ENCODE measurements at places on chromosomes 5 and 9.

- no peak for DNase-seq
Observed at GRCh38 chr9:33988219-33988890, 60.3 kb downstream of the UBAP2 start.

- no peak for DNase-seq
Observed at GRCh38 chr5:127707209-127707608, 4.0 kb downstream of the CCDC192 start.

GRCh38 chr5:31328040-31328733 is 134.7 kb downstream of the CDH6 start:
- DNase-seq: no peak

DNA sequence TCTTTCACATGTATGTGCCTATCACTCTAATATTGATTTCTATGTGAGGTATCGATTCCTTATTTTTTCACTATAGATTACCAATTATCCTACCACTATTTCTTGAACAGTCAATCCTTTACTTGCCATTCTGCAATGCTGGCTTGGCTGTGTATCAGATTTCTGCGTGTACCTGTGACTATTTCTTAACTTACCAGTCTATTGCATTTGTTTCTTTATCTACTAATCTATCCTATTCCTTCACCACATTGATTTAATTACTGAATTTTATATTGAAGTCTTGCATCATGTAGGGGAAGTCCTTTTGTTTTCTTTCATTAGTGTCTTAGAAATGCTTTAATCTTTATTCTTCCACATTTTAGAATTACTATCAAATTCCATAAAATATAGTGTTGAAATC is 684.8 kb downstream of the LRRC70 start:
- no peak for DNase-seq

DNA sequence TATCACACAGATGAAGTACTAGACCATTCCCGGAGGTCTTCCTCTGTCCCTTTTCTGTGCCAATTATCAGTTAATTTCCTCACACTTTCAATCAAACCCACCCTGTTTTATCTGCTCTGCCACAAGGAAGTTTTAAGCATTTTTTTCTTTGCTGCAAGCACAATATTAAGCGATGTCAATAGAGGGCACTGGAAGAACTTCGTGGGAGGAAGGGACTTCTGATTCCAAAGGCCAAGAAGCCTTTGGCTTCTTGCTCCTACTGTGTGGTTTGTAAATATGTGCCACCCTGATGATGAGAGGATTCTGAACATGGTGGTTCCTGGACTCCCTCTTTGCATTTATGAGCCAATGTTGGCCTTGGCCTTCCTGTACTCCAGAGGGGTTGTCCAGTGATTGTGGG is 1712.5 kb upstream of the C9orf72 start:
- DNase-seq: no peak

- DNase-seq: no peak
Observed at GRCh38 chr5:111454198-111454622, 58.1 kb downstream of the STARD4 start.

- DNase-seq: no peak
Observed at GRCh38 chr9:21770871-21771560, 31.4 kb upstream of the MTAP start.

GRCh38 chr5:169029037-169029436 is 271.9 kb downstream of the SLIT3 start:
- no peak for DNase-seq

DNA sequence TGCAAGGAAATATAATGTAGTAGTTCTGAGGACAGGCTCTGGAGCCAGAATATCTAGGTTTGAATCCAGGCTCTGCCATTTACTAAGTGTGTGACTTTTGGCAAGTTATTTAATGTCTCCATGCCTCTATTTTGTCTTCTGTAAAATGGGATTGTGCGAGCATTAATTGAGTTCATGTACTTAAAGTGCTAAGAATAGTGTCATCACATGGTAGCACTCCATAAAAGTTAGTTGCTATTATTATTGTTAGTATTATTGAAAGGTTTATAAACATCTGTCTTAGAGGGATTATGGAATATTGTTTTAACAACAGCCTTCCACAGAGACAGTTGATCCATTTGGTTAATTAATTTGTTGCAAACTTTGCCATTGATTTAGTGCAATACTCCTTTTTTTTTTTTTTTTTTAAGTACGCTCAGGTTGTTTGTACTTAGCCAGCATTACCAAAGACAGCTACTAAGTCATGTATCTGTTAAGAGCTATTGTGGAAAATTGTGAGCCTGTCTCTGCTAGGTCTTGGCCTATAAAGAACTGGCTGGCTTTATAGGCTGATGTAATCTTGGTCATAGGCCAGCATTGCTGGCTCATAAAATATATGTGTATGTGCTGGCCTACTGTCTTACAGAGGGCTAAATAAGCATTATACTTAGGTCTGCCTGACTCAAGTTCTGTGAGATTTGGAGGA is 174.7 kb downstream of the WDR70 start:
- DNase-seq: no peak

DNA sequence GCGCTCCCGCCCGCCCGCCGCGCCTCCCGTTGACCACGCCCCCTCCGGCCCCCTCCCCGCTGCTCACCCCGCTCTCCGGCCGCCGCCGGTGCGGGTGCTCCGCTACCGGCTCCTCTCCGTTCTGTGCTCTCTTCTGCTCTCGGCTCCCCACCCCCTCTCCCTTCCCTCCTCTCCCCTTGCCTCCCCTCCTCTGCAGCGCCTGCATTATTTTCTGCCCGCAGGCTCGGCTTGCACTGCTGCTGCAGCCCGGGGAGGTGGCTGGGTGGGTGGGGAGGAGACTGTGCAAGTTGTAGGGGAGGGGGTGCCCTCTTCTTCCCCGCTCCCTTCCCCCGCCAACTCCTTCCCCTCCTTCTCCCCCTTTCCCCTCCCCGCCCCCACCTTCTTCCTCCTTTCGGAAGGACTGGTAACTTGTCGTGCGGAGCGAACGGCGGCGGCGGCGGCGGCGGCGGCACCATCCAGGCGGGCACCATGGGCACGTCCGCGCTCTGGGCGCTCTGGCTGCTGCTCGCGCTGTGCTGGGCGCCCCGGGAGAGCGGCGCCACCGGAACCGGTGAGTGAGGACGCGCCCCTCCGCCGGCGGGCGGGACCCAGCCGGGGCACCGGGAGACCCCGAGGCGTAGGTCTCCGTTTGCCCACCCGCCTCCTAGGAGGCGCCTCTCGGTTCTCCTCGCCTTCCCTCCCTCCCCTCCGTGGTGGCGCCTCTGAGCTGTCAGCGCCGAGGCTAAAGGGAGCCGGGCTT is at the start of gene VLDLR:
VLDLR (plus strand) TSS at position 66 of the 739 bp plus-strand sequence; CDS start at position 469, 403 bp downstream.
- DNase-seq: peak; percentile 79

GRCh38 chr5:137516251-137516797 is 17.2 kb upstream of the SPOCK1 start:
- DNase-seq: no peak

DNA sequence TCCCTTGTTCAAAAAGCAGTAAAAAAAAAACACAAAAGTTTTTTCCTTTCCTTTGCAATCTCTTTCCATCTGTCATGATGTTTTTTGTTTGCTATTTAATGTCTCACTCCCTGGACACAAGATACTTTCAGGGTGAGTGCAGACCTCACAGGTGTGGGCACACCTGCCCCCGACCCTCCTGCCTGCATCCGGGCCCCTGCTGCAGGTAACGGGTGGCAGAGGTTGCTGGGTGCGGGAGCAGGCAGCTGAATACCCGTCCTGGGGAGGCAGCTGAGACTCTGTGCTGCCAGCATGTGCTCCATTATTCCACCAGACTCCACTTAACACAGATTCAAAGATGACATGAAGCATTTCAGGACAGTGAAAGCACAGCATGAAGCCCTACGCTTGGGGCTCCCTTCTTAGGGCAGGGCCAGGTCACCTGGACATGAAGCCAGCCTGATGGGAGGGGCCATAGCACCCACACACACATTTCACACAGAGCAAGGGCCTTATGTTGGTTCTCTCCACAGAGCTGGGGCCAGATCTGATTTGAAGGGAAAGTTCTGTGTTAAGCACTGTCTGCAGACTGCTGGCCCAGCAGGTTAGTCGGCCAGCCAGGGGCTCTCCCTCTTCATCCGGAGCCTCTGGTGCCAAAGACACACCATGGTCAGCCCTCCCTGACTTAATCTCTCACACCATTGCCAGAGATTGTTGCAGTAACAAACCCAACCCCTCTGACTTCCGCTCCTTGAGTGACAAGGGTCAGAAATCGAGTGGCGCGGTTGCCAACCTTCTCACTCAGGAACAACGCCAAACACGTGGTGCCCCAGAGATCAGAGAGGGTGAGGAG is 13.0 kb downstream of the NEK6 start:
- DNase-seq: no peak

- no peak for DNase-seq
Observed at GRCh38 chr9:24011881-24012280, 185.8 kb upstream of the ELAVL2 start.

GRCh38 chr5:350355-350754 is 28.8 kb downstream of the AHRR start:
- DNase-seq: no peak

GRCh38 chr9:114004221-114004716 is 73.8 kb downstream of the AMBP start:
- DNase-seq: no peak

GRCh38 chr9:127614961-127615360 is 2.9 kb downstream of the STXBP1 start:
- DNase-seq: no peak

DNA sequence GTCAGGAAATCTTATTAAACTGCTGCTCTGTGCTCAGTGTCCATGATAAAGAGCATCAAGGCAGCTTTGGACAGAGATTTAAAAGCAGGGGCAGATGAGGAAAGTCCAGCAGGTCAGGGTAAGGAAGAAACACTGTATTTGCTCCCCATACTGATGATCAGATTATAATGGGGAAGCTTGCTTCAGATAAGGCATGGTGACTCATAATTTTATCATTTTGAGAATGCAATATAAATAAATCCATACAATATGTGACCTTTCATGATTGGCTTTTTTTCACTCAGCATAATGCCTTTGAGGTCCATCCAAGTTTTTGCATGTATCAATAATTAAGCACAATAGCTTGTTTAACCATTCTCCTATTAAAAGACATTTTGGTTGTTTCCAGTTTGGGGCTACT is 48.1 kb upstream of the LHFPL2 start:
- no peak for DNase-seq

- DNase-seq: peak; percentile 6
Observed at GRCh38 chr9:25412646-25413045, 265.6 kb downstream of the TUSC1 start.

- DNase-seq: no peak
Observed at GRCh38 chr5:160800375-160801275, 51.4 kb downstream of the ATP10B start.

DNA sequence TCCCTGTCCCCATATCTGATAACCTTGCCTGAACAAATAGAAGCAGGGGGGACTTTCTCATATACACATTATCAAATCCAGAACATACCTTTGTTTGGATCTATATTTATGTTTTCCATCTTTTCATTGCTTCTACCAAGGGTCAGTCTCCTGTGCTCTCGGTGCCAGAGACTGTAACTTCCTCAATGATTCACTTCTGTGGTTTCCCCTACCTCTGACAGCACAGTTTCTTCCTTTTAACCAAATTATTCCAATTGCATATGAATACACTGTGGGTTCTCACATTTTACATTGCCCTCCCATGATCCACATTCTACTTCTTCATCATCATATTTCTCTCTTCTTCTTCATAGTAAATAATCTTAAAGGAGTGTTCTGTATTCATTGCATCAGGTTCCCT is 32.2 kb downstream of the NMUR2 start:
- DNase-seq: no peak

GRCh38 chr9:136667214-136667939 is 4.7 kb downstream of the EGFL7 start:
- peak; percentile 52 for DNase-seq

GRCh38 chr5:67901814-67902496 is 313.6 kb upstream of the PIK3R1 start:
- DNase-seq: no peak

GRCh38 chr5:74454263-74455030 is 186.1 kb downstream of the ENC1 start:
- no peak for DNase-seq

- no peak for DNase-seq
Observed at GRCh38 chr5:24162343-24162742, 482.4 kb downstream of the CDH10 start.

- no peak for DNase-seq
Observed at GRCh38 chr5:154313360-154314017, 123.0 kb downstream of the GALNT10 start.

DNA sequence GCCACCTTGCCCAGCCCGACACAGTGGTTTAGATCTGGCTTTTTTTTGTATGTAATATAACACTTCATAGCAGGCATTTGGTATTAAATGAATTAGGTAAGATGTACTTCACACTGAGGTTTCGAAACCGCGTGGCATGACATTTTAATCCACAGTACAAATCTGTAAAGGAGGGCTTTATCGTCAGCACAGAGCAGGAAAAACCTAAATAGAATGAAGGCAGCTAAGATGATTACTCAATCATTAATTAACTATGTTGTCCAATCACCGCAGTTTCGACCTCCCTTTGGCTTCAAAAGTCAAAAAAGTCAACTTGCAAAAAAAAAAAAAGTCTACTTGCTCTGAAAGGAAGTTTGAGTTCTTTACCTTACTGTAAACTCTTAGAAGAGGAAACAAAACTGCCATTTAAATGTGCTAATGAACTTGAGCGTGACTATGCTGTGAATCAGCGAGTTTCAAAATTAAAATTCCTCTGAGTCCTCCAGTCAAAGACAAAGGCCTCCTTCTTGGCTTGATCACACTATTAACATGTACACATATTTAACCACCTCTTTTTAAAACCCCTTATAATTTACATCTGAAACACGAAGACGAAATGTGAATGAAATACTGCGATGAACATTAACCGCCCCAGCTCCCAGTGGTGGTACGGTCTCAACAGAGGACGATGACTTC is 698 bp upstream of the SEC24A start:
- DNase-seq: no peak

- no peak for DNase-seq
Observed at GRCh38 chr5:150020249-150020648, 19.7 kb downstream of the HMGXB3 start.

GRCh38 chr5:66338828-66339227 is 194.7 kb downstream of the SREK1 start:
- DNase-seq: no peak

DNA sequence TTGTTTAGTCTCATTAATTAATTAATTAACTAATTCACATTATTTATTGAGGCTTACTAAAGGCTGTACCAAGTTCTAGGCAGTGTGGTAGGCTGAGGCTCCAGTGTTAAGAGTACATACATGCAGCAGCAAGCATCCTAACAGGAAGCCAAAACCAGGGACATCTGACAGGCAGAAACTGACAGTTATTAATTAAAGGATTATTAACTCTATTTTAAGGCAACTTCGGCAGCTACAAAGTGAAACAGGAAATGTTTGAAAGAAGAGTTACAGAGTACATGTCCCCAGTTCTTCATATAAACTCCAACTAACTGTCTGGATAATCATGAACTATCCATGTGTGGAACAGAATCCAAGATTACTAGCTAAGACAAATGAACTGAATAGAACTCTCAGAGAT is 39.3 kb upstream of the GABRB2 start:
- DNase-seq: no peak

- DNase-seq: no peak
Observed at GRCh38 chr5:131392466-131393095, 128.7 kb downstream of the CDC42SE2 start.

- no peak for DNase-seq
Observed at GRCh38 chr5:2006193-2006970, 123.7 kb upstream of the IRX4 start.

All from nephron progenitor cell (in vitro differentiated cells).